ENCODE measurements at places on chromosomes 2 and 18.
A peak's percentile ranks its signal among the peaks of the same experiment; 100 is the strongest.

GRCh38 chr18:58496231-58496630, 132.7 kb downstream of the ALPK2 start:
- DNase-seq: no peak

DNA sequence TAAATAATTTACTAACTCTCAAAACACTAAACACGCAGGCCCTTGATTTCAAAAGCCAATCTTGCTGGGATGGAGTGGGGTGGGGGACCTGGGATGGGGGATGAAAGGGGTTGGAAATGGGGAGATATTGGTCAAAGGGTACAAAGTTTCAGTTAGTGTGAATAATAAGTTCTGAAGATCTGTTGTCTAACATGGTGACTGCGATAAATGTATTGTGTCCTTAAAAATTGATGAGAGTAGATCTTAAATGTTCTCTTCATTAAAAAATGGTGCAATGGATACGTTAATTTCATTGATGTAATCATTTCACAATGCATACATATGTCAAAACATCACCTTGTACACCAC, 505 bp upstream of the ACYP2 start:
- no peak for DNase-seq

DNA sequence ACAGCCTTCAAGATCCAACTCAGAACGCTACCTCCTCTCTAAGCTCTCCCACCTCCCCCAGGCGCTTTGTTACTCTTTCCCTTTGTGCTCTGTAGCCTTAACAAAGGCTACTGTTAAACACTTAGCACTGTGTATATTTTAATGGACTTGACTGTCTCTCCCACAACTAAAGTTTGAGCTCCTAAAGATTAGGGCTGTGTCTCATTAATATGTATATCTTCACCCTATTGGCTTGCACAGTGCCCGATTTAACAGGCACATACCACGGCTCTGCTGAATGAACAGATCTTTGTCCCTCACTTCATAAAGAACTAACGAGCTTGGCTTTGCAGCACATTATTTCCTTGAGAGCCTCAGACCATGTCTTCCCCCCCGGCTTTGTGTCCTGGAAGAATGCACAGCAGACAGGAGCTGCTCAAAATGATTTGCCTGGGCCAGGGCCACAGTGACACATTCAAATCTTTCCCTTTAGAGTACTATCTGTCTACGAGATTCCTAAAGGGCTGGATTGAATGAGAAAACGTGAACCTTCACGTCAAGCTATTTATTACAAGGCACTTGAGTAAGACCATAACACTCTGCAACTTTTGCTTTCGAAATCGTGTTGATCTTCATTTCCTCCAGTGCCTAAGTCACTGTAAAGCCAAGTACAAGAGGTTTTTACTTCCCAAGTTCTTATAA, 22.1 kb downstream of the ABHD3 start:
- no peak for DNase-seq

DNA sequence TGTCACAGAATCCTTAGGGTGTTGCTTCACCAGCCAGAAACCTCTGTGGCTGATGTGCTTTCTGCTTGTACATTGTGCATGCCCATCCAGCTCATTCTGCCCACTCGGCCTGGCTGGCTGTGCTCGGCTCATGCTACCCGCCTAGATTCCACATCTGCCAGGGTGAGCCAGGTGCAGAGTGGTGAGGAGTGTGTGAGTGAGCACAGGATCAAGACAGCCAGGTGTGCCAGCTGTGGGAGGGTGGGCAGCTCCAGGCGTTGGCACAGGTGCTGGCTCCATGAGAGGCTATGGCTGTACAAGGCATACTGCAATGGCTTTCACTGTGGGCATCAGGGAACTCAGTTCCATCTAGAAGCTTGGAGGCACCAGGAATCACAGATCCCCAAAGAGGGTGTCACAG, 1321.8 kb upstream of the CRIM1 start:
- peak; percentile 3 for DNase-seq

DNA sequence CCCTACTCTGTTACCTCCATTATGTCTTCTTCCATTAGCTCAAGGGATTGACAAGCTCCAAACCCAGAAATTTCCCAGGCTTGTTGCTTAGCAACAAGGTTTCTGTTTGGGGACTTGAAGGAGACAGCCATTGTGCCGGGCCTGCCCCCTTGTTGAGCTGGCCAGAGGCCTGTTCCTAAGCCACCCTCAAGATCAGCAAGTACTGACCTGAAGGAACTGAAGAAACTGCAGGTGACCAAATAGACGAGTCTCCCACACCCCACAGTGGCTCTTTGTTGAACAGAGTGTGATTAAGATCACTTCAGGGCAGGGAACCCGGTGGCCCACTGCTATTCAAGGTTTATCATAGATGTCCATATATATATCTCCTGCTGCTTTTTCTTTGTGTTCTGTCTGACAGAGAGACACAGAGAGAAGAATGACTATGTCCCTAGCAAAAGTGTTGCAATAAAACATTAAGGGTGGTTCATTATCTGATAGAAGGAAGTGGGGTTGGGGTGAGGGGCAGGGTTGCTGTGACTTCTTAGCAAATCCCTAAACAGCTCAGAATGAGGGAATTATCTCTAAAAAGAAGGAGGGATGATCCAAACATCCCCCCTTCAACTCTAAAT, 69.2 kb downstream of the RNF144A start:
- DNase-seq: no peak

- no peak for DNase-seq
These were observed 11.9 kb upstream of the AGFG1 start for GRCh38 chr2:227460070-227460485.

- no peak for DNase-seq
These were observed 24.9 kb downstream of the ZFP36L2 start for GRCh38 chr2:43201497-43201896.

DNA sequence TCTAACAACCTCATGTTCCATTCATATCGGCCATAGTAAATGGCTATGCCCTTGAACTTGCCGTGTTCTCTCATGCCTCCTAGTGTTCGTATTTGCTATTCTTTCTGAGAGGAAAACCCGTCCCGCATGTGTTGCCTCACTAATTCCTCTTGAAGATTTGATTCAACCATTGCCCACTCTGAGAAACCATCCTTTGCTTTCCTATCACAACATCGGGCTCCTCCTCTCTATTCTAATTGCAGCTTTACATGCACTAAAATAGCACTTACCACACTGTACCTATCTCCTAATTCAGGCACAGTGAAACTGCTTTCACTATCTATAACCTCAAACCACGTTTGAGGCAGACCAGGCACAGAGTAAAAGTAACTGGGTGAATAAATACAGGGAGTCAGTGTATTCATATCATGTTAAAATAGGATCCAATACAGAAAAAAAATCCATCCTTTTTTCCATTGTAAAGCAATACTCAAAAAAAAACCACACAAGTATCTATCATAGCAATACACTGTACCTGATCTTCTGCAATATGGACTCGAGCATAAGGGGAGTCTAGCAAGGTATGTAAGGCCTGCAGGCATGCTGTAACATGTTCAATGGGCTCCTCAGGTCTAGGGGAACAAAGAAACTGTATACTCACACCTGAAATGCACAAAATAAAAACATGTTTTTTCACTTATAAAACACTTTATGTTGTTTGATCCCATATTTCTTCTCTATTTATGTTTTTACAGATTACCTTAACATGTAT, 39.0 kb upstream of the STRN start:
- DNase-seq: no peak

DNA sequence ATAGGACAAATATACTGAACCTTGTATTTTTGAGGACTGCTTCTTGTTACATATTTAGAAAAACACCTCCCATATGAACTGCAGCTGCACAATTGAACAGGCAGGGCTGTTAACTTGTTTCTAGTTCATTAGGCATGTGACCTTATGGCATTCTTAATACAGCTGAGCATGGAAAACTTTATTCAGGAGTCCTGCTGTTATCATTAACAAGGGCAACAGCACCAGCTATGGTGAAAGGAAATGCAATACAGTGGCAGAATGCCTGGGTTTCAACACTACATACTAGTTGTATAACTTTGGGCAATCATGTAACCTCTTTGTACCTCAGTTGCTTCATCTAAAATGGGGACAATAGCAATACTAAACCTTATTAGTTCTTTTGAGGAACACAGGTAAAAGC, 71.8 kb downstream of the GDF7 start:
- DNase-seq: no peak

DNA sequence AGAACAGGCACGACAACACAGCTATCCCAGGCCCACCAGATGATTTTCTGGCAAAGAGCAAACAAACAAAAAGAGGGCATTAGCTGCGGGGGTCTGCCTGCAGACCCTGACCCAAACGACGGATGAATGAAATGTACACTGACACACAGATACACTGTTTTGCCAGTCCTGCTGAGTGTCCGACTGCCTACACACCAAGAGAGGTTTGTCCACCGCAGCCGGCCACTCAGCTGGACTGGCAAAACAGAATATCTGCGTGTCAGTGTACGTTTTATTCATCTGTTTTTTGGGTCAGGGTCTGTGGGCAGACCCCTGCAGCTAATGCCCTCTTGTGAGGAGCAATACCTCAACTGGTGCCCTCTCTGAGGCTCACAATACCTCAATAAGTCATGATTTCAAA, 10.7 kb upstream of the SH3RF3 start:
- no peak for DNase-seq

DNA sequence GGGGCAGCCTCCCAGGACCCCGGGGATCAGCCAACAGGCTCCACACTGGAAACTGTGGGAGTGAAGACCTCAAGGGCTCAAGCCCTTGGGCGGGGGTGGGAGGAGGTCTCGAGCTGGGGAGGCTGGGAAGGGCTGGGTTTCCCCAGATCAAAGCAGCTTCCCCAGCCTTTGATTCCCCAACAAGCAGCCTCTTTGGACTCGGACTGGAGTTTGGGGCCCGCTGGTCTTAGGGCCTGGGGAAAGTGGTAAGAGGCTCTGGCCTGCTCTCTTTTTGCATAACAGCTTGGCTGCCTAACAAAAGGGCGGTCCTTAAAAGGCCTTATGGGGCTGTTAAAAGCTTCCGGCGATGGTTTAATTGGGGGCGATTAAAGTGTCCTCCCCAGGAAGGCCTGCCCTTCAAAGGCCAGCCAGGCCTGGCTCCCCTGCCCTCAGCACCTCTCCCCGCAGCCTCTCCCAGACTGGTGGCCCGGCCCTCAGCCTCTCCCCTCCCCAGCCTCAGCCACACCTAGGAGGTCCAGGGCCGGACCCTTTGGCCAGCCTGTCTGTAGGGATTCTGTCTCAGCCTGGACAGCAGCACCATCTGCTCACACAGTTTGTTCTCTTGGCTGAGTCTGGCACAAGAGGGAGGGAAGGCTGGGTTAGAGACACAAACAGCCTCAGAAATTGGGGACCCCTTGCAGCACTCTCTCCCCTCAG, 39.6 kb downstream of the ZFP36L2 start:
- DNase-seq: no peak
